ENCODE measurements at places on chromosomes 5 and 9.
A peak's percentile ranks its signal among the peaks of the same experiment; 100 is the strongest.

- no peak for DNase-seq
Measured at GRCh38 chr9:136688274-136689107, 1.2 kb upstream of the AGPAT2 start.

DNA sequence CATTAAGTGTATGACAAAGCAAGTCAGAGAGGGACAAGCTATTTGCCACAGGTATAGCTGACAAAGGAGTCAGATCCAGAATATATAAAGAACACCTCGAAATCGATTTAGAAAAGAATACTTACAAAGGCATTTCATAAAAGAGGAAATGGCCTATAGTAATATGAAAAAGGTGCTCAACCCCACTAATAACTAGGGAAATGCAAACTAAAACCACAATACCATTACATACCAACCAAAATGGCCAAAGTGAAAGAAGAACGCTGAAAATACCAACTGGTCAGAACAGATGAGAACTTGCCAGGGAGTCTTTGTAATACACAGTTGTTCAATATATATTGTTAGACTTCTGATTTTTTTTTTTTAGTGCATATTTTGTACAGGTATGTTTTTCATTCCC lies 152.9 kb downstream of the CDC42SE2 start:
- no peak for DNase-seq

GRCh38 chr9:118957585-118957984 lies 411.6 kb downstream of the BRINP1 start:
- no peak for DNase-seq

GRCh38 chr9:111630182-111630963 lies 761 bp upstream of the DNAJC25 start:
- no peak for DNase-seq

- DNase-seq = no peak
Measured at GRCh38 chr5:177183766-177184360, 50.3 kb downstream of the NSD1 start.

GRCh38 chr9:3903273-3903672 lies 377.5 kb upstream of the RFX3 start:
- peak; percentile 28 for DNase-seq

- no peak for DNase-seq
Measured at GRCh38 chr9:15276328-15276938, 30.6 kb downstream of the TTC39B start.

- DNase-seq = no peak
Measured at GRCh38 chr9:18314316-18314715, 159.6 kb upstream of the ADAMTSL1 start.

DNA sequence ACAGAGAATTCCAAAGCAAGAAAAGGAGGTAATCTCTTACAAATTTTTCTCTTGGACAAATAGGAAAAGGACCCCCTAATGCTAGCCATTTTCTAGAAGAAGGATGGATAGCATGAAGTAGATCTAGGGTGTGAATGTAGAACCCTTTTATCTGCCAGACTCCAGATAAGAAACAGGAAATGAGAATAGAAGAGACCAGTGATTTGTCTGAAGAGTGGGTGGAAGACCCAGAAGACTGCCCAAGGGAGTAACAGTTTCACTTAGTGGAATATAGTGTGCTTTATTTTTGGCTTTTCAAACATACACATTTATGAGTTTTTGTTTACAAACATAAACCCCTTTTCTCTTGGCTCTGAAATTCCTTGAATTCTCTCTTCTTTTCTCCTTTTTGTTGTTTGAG lies 25.0 kb downstream of the ECM2 start:
- no peak for DNase-seq

DNA sequence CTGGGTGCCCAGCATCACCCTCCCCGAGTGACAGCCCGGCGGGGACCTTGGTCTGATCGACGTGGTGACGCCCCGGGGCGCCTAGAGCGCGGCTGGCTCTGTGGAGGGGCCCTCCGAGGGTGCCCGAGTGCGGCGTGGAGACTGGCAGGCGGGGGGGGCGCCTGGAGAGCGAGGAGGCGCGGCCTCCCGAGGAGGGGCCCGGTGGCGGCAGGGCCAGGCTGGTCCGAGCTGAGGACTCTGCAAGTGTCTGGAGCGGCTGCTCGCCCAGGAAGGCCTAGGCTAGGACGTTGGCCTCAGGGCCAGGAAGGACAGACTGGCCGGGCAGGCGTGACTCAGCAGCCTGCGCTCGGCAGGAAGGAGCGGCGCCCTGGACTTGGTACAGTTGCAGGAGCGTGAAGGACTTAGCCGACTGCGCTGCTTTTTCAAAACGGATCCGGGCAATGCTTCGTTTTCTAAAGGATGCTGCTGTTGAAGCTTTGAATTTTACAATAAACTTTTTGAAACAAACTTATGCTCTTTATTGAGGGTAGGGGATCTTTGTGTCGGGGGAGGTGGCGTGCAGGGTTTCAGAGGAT lies 1.3 kb downstream of the GADD45G start:
- peak; percentile 44 for DNase-seq

- no peak for DNase-seq
Measured at GRCh38 chr5:170438581-170438980, 49.4 kb upstream of the KCNMB1 start.

DNA sequence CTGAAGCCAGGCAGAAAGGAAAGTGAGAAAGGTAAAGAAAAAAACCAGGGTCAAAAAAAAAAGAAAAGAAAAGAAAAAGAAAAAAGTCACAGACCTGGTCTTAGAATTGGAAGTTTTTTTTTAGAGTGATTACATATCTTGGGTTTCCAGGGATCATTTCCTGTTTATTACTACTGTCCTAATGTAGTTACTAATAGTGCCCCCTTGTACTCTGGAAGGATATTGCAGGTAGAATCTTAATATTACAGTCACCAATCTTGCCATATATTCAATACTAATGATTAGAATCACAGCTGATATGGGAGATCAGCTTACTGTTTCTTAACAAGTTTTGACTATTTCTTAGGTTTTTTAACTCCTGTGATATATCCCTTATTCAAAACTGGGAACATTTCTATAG lies 543.2 kb upstream of the CDH6 start:
- no peak for DNase-seq

- DNase-seq = no peak
Measured at GRCh38 chr5:18736051-18736398, 1101.8 kb downstream of the TAF11L14 start.

- DNase-seq = no peak
Measured at GRCh38 chr9:4277531-4277991, 22.3 kb downstream of the GLIS3 start.

- no peak for DNase-seq
Measured at GRCh38 chr9:130327781-130328348, 62.3 kb downstream of the HMCN2 start.

- DNase-seq = no peak
Measured at GRCh38 chr5:77641397-77641943, 3.0 kb upstream of the OTP start.

- DNase-seq = no peak
Measured at GRCh38 chr5:124059200-124059599, 547.2 kb downstream of the CSNK1G3 start.

- DNase-seq = no peak
Measured at GRCh38 chr5:178330791-178331404, 98.3 kb upstream of the PHYKPL start.

- DNase-seq = no peak
Measured at GRCh38 chr5:179766021-179766725, 27.6 kb upstream of the LTC4S start.

GRCh38 chr9:32304495-32304894 lies 79.9 kb upstream of the ACO1 start:
- DNase-seq = no peak

- no peak for DNase-seq
Measured at GRCh38 chr9:105291938-105292337, 47.5 kb downstream of the SLC44A1 start.

DNA sequence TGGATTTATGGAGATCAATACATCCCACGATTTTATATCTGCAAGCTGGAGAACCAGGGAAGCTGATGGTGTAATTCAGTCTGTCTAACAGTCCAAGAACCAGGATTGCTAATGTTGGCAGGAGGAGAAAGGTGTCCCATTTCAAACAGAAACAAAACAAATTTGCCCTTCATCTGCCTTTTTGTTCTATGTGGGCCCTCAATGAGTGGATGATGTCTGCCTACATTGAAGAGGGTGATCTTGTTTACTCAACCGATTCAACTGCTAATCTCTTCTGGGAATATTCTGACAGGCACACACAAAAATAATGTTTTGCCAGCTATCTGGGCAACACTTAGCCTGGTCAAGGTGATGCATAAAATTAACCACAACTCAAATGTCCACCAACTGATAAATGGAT lies 65.1 kb upstream of the IL33 start:
- DNase-seq = peak; percentile 9

GRCh38 chr9:137482094-137482781 lies 23.1 kb upstream of the NSMF start:
- no peak for DNase-seq

DNA sequence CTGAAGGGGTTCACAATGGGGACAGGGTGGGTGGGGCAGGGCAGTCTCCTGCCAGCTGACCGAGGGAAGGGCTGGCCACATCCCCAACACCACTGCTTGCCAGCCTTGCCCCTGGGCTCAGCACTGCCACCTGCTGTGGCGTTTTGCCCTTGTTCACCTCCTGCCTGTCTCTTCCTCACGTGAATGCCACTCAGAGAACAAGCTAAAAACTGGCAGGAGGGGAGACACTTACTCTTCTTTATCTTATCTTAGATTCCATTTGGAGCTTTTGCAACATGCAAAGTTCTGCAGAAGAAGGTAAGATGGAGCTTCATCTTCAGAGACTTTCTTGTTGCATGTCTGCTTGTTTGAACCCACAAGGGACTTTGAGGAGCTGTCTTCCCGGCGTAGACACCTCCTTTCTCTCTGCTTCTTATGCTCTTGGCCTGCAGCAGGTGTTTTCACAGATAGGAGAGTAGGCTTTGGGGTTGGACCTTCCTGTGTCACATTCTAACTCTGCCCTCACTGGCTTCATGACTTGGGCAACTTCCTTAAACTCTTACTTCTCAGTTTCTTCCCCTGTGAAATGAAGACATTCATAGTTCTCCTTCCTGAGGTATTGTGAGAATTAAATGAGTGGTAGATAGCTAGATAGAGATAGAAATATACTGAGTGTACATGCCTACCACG lies 4.1 kb downstream of the LRSAM1 start:
- DNase-seq = no peak

DNA sequence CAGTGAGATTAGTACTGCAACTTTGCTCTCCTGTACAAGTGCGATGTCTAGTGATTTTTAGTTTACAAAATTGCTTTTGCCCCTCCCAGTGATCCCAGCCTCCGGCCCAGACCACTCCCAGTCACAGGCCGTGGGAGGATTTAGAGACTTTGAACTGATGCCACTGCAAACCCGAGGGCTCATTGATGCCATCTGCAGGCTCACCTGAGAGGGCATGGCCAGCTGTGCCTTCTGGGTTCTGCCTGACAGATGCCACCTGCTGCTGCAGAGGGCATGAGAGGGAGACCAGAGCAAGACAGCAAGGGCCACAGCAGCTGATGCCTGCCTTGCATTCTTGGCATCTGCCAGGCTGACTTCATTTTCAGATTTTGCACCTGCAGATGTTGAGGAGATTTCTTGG lies 593.8 kb downstream of the CDK5RAP2 start:
- peak; percentile 58 for DNase-seq

GRCh38 chr9:70525519-70525918 lies 111.1 kb upstream of the KLF9 start:
- no peak for DNase-seq

- no peak for DNase-seq
Measured at GRCh38 chr9:75713335-75713734, 177.1 kb upstream of the PCSK5 start.

DNA sequence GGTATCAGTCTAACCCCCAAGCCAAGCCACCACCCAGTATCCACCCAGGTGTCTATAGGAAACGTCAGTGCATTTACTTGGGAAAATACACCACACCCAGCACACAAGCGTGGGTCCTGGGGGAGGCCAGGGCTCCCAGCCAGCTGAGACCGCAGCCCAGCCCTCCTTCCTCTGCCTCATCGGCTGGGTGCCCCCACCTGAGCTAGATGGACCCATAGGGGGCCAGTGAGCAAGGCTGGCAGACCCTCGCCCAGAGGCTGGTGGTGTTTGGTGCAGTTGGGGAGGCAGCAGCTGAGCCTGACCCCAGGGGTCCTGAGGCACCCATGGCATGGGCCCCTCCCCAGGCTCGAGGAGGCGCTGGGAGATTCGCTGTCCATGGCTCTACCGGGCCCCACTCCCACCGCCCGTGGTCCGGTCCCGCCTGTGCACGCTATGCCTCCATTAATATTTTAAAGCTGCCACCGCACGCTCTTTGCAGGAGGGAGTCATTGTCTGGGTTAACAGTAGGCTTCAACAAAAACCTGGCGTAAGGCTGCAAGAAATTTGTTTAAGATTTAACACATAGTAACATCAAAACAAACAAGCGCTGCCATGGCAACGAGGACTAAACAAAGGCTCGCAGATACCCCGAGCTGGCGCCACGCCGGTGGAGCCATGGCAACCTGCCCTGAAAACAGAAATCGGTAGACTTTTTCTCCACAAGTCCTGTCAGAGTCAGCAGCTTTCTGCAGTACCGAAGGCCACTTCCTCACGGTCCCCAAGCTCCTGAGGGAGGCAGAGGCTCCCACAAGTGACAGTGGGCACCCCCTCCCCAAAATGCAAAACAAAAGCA lies 20.6 kb downstream of the TPPP start:
- DNase-seq = peak; percentile 75

All from NCI-H1092 treated with DMSO at 0.1 percent for 48 hours (cell line).